Urinary bladder (tissue), 4 donors: ENCODE measurements at places on chromosomes 12 and 14. TPM values are rescaled to one million over a fixed set of nuclear protein-coding genes. Genes with fewer than 3 reads are reported as not detected.
A peak's percentile ranks its signal among the peaks of the same experiment; 100 is the strongest.

GRCh38 chr12:62194031-62194430 lies 66.2 kb upstream of the USP15 start:
- no peak for DNase-seq

- peak; percentile 65 for DNase-seq
Measured at GRCh38 chr14:65229748-65230728, 127.7 kb upstream of the MAX start.

The KRT83 gene
- not detected for total RNA-seq

The TPPP2 gene
- not detected for total RNA-seq

The CD27 gene
- 0.26 TPM for total RNA-seq
